ENCODE measurements at places on chromosomes 16 and 17.

GRCh38 chr17:67619555-67619954 is 98.2 kb upstream of the NOL11 start:
- DNase-seq: peak; percentile 17

DNA sequence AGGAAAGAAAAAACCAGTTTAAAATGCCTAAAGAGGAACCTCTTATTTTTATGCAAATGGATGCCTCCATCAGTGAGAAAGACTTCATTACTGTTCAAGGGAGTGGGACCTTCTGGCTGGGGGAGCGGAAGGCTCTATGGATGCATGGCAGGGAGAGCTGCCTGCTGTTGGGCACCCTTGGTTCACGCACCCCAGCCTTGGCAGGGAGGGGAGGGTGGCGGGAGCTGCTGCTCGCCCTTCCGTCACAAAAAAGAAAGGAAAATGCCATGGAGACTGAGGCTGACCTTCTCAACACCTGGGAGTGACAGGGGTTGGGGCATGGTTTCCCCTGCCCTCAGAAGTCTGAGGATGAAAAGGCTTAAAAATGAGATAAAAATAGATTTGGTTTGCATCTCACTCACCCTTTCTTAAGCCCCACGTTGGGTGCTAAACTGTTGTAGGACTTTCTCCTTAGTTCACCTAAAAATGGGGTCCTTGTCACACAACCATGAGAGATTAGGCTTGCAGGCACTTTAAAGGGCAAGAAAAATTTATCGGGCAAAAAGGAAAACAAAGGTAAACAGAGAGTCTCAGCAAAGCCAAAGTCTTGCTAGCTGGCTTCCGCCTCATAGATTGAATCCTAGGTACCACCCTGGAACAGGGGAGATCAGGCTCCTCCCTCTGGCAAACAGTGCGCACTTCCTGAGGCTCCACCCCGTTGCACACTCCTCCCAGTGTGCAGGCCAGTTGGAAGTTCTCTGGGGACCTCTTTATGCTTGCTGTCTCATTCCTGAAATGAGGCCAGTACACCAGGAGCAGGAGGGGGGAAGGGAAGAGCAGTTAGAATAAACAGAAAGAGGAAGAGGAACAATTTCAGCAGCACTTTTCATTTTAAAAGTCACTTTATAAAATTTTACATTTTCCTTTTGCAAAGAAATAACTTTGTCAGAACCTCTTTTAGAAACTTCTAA is 31.6 kb downstream of the PHKB start:
- DNase-seq: no peak

DNA sequence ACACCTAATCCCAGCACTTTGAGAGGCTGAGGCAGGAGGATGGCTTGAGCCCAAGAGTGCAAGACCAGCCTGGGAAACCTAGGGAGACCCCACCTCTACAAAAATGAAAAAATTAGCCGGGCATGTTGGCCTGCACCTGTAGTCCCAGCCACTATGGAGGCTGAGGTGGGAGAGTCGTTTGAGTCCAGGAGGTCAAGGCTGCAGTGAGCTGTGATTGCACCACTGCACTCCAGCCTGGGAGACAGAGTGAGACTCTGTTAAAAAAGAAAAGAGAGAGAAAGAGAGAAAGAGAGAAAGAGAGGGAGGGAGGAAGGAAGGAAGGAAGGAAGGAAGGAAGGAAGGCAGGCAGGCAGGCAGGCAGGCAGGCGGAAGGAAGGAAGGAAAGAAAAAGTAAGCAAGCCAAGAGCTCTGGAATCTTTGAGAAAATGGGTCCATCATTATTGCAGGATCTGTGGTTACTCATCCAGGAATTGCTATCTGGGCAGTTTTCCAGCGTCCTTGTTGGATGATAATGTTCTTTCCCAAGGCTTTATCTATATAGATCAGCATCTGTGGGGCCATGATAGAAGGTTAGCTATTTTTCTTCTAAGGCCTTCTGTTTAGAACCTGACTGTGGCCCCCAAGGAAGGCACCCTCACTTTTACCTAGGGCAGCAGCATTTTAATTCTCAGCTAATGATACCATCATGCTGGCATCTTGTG is 533.2 kb upstream of the CDH5 start:
- DNase-seq: no peak

DNA sequence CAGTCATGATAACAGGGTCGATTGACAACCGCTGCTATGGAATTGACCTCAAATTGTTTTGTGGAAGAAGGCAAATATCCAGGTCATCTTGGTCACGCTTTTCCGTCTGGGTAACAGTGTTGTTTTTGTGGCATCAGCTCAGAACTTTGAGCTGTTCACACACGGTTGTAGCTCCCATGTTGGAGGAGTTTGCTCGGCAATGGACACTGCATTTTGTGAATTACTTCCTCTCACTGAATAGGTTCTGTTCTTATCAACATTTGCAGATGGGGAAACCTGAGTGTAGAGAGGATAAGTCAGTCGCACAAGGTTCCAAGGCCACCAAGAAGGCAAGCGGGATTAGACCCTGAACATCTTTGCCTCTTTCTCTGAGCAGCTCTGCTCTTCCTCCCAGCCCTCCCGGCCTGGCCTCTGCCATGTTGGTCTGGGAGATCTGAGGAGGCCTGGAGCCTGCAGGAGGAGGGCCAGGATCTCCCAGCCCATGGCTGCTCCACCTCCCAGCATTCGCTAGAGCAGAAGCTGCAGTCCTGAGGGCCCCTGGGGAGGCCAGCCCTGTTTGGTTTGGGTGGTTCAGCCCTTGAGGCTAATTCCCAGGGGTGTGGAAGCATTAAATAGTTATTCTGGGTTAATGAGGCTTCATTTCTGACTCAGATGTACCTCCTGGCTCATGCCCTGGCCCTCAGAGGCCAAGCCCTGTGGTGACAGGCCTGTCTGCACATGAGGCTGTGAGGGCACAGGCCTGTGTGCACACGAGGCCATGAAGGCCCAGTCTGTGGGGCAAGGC is 154.1 kb upstream of the PLCG2 start:
- DNase-seq: no peak

DNA sequence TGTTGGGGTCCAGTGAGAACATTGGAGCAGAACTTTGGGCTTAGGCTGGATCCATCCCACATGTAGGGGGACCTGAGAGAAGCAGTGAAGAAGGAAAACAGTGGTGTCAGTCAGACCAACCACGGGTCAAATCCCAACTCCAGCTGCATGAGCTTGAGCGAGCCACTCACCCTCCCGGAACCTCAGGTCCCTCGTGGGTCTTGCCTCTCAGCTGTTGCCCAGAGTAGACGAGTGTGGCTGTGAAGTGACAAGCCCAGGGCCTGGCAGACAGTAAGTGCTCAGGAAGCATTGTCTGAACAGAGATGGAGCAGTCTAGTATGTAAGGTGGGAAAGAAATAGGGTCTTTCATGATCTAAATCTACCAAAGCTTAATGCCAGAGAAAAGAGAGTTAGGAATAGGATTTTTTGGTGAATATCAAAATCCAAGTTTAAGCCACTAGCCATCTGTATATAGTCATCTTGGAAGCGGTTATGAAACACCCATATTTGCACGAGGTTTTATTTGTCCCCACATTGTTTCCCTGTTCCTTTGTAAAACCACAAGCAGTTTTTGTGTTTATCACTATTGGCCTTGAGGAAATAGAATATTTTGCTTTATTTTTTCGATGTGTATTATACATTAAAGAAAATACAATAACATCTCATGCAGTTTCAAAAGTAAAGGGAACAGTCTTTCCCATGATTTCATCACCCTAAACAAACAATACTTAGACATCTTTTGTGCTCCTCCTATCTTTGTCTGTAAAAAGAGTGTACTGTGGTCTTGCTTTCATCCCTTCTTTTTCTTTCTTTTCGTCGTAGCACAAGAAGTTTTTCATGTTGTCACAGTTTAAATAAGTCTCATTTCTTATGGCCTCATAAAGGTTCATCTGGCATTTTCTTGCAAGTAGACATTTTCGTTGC is 112.0 kb downstream of the CLEC16A start:
- DNase-seq: no peak

- no peak for DNase-seq
These were observed 33.0 kb upstream of the TMC5 start for GRCh38 chr16:19384656-19385055.

- no peak for DNase-seq
These were observed 33.0 kb downstream of the MPRIP start for GRCh38 chr17:17075125-17075781.

GRCh38 chr16:82715160-82715559 is 88.4 kb downstream of the CDH13 start:
- no peak for DNase-seq

- no peak for DNase-seq
These were observed 23.7 kb downstream of the TMEM235 start for GRCh38 chr17:78255029-78255656.

DNA sequence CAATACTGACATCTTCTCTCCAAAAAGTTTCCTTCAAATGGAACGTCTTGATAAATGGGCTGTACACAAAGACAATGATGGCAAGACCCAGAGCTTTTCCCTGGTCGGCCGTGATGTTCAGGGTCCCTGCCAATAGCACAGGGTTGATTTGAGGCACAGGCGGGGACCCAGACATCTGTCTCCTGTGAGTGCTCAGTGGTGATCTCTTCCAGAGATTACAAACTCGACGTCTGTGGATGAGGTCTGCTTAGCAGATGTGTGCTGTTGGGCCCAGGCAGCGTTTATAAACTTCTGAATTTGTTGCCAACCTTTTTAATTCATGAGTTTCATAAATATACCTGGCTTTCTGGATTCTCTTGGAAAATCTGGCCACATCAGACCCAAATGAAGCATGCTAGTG is 14.9 kb downstream of the CPPED1 start:
- DNase-seq: no peak

DNA sequence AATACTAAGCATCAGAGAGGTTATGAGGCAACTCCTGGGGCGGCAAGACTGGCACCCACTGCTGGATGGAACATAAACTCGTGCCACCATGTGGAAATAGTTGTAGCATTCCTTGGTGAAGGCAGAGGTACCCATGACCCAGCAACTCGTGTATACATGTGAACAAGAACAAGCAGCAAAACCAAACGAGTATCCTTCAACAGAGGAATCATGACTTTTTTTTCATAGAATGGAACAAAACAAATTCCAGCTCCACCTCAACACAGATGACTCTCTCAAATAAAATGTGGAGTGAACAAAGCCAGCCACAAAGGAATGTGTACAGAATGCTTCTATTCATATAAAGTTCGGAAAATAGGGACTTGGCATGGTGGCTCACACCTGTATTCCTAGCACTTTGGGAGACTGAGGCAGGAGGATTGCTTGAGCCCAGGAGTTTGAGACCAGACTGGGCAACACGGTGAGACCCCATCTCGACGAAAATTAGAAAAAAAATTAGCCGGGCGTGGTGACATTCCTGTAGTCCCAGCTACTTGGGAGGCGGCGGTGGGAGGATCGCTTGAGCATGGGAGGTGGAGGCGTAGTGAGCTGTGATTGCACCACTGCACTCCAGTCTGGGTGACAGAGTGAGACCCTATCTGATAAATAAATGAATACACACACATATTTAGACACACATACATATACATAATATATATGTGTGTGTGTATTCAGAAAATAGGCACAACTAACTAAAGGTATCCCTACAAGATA is 35.3 kb downstream of the B9D1 start:
- no peak for DNase-seq

DNA sequence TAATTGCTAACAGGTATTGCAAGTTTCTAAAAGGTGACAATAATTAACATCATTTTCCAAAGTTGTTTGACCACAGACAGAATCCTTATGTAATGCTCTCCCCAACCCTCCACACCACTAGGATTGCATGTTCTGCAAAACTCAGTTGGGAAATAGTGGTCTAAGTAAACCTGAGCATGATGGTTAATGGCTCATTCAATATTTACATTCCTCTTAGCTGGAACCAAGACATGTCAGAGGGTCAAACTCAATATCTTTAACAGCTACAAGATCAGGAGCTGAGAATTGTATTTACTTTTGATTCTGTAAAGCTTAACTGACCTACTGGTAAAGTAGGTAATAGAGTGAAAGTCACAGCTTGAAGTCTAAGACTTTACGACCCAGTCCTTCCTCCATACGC is 10.2 kb downstream of the MFSD6L start:
- no peak for DNase-seq

- no peak for DNase-seq
These were observed 21.2 kb downstream of the SMG6 start for GRCh38 chr17:2282297-2282873.

DNA sequence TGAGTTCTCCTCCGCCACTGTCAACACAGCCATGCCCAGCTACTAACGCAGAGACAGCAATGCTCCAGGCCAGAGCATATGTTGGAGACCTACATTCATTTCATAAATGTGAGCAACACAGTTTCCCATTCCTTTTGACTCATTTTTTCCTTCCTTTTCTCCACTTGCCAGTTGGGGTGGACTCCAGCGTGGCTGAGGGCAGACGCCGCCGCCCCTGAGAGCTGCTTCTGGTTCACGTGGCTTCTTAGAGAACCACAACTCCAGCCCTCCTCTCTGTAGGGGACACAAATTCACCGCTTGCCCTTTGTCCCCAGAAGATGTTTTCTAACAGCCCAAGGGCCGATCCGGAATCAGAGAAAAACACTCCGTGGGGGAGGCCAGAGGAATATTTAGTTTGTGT is 45.8 kb upstream of the ZCCHC14 start:
- DNase-seq: no peak

DNA sequence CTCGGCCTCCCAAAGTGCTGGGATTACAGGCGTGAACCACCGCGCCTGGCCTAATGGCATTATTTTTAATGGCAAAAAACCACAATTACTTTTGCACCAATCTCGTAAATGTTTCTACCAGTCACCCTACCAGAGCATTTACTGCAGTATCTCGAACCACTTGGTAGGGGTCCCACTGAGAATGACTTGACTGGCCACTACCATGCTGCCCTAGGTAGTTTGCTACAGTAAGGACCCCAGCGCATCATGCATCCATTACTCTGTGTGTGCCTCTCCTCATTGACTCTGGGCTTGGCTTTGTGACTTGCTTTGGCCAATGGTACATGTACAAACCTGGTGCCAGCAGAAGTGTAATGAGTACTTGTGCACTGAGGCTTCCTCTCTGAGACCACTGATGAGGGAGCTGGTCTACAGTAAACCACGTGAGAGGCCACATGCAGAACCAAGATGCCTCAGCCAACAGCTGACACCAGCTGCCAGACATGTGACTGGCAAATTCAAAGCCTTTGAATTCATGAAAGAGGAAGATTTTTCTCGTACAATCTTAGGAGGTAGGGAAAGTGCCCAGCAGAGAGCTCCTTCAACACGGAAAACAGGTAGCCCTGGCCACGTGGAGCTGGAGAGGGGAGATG is 421.7 kb upstream of the C16orf82 start:
- DNase-seq: no peak

DNA sequence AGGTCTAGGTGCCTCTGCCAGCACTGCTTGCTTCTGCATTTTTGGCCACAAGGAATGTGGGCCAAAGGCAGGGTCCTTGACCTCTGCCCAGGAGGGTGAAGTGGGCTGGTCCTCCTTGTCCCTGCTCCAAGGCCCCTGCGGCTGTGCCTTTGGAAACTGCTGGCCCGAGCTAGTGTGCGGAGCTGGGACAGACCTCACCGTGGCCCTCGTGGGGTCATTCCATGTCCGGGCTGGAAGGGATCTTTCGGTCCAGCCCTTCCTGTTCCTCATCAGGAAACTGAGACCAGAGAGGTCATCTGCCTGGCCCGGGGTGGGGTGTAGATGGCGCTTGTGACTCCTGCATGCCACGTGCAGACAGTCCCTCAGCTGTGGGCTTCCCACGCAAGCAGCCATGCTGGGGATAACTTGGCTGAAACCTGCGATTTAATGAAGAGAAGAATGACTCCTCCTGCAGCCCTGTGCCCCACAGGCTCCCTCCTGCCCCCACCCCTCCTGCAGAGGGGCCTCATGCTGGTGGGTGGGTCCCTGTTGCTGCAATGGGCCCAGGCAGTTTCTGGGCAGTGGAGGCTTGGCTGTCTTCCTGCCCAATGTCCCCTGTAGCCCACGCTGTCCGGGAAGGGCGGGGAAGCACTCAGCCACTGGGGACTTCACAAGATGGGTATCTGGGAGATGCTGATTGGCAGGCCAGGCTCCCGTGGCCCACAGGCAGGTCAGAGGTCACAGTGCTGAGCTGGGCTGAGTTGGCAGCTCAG is 245.2 kb downstream of the SEC14L1 start:
- no peak for DNase-seq
